T47D (cell line): ENCODE measurements at places on chromosomes 4 and X.

- no peak for DNase-seq
Measured at GRCh38 chr4:105944540-105944939, 49.3 kb downstream of the NPNT start.

DNA sequence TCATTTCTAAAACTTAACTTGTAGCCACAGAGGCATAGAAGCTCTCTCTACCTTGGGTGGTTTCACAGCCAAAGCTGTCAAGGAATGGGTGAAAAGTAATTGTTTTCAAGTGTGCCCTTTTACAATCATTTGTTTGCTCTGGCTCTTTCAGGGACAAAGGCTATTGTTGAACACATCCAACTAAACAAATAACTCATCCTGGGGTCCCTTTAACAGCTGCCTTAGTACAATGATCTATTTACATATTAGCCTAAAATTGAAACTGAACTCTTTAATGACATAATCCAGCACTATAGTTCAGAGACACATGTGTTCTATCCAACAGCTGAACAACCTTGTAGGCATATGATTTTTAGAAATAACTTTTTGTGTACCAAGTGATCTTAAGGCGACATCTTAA is 3.7 kb downstream of the HHIP start:
- no peak for DNase-seq

- DNase-seq, result no peak
Measured at GRCh38 chr4:63831590-63832155, 577.6 kb downstream of the TECRL start.

GRCh38 chrX:132776486-132777210 is 181.8 kb downstream of the HS6ST2 start:
- DNase-seq, result no peak

GRCh38 chr4:46081248-46081647 is 42.6 kb downstream of the GABRG1 start:
- DNase-seq, result no peak

- no peak for DNase-seq
Measured at GRCh38 chr4:74134500-74134852, 23.4 kb upstream of the MTHFD2L start.
